ENCODE measurements at places on chromosomes 5 and 9. TPM values are rescaled to one million over a fixed set of nuclear protein-coding genes. Genes with fewer than 3 reads are reported as not detected.

Gene OCLN
- 70.6 TPM for total RNA-seq

Gene CDC20B
- total RNA-seq: not detected

Gene SLC6A3
- 0.53 TPM for total RNA-seq

Gene ZFP62
- total RNA-seq: 35.7 TPM

Gene GLRA1
- total RNA-seq: not detected

Gene PCDHGB2
- 4.1 TPM for total RNA-seq

DNA sequence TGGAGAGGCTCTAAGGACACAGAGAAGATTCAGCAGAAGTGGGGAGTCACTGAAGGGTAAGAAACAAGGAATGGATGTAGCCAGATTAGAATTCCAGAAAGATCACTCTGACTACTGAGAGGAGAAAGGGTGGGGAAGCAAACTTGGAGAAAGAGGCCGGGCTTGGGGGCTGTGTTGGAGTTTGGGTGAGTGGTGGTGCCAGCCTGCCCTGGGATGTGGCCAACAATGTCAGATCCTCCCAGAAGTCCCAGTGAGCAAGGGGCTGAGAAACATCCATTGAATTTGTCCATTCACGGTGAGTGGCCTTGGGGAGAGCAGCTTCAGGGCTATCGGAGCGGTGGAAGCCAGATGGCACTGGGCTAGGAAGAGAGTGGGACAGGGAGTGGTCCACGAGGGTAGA is 60.4 kb downstream of the COL15A1 start:
- H3K4me1 ChIP-seq: peaks cover 16% of the 10 kb centered on the region
- peaks cover 12% of the 10 kb centered on the region for H3K27me3 ChIP-seq
- no peak overlapping the region for H3K27ac ChIP-seq
- DNase-seq: no peak

- H3K27me3 ChIP-seq: no peaks in the 10 kb centered on the region
- DNase-seq: no peak
- H3K36me3 ChIP-seq: no peaks in the 10 kb centered on the region
- no peak overlapping the region for H3K4me3 ChIP-seq
- no peaks in the 10 kb centered on the region for H3K4me1 ChIP-seq
Observed at GRCh38 chr5:158758675-158759074, 341.0 kb downstream of the EBF1 start.

GRCh38 chr5:159341906-159342310 is 11.6 kb upstream of the IL12B start:
- DNase-seq: no peak
- peaks cover 10% of the 10 kb centered on the region for H3K4me1 ChIP-seq
- H3K27me3 ChIP-seq: peaks cover 3% of the 10 kb centered on the region
- H3K36me3 ChIP-seq: no peaks in the 10 kb centered on the region

GRCh38 chr9:137175345-137175961 is 3.6 kb upstream of the TMEM210 start:
- no peaks in the 10 kb centered on the region for H3K36me3 ChIP-seq
- H3K27me3 ChIP-seq: peaks cover 15% of the 10 kb centered on the region
- peak; percentile 64 for DNase-seq

DNA sequence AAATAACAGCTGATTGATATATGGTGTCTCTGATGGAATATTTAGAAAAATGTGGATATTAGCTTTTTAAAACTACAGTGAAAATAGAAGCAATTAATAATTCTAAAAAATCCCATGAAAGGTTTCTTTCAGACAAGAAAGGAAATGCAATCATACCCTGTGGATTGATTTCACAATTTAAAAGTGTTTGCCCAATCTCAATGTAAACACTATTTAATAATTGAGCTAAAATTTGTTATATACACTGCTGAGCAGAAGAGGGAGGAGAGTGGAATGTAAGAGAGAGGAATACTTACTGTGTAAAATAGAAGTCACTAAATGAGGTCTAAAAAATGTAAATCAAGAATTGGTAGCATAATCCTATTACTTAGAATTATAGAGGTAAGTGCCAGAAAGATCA is 76.9 kb downstream of the FEM1C start:
- peaks cover 11% of the 10 kb centered on the region for H3K4me1 ChIP-seq
- H3K27ac ChIP-seq: no peak overlapping the region
- H3K27me3 ChIP-seq: no peaks in the 10 kb centered on the region
- no peaks in the 10 kb centered on the region for H3K36me3 ChIP-seq
- H3K4me3 ChIP-seq: no peak overlapping the region

- H3K4me1 ChIP-seq: peaks cover 11% of the 10 kb centered on the region
- no peak overlapping the region for H3K4me3 ChIP-seq
- H3K36me3 ChIP-seq: no peaks in the 10 kb centered on the region
Observed at GRCh38 chr5:20678814-20679298, 690.9 kb upstream of the CDH18 start.

DNA sequence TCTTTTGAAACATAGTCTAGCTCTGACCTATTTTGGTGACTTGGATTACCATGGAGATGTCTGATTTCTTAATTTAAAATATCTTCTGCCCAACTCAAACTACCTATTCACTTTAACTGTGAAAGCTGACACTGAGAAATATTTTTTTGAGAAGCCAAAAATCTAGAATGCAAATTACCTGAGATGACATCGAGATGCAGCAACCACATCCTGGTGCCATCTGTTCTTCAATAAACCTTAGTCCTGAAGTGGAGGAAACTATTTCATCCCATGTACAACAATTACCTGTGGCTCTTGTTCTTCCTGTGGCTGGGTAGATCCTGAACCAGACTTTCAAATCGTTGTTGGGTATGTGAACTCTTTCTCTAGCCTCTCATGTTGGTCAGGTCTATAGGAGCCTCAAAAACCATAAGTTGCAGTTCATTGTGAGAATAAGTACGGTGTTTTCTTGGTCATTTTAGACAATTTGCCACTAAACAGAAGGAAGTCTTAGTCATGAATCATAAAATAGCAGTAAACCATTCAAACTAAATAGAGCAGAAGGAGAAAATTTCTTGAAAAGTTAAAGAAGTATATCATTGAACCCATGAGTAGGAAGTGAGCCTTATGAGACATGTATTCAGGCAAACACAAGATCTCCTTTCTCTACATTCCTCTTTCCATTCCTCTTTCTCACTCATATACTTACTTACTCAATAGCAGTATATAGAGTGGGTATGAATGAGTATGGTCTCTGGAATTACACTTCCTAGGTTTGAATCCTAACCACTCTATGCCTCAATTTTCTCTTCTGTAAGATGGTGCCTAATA is 176.0 kb downstream of the HMHB1 start:
- no peaks in the 10 kb centered on the region for H3K27me3 ChIP-seq
- no peak for DNase-seq
- no peak overlapping the region for H3K4me3 ChIP-seq
- H3K27ac ChIP-seq: no peak overlapping the region

- H3K4me1 ChIP-seq: peaks cover 7% of the 10 kb centered on the region
- no peak overlapping the region for H3K27ac ChIP-seq
- no peaks in the 10 kb centered on the region for H3K27me3 ChIP-seq
- H3K36me3 ChIP-seq: peaks cover 11% of the 10 kb centered on the region
- DNase-seq: peak; percentile 5
Observed at GRCh38 chr9:114286146-114286679, 36.7 kb upstream of the ORM1 start.

DNA sequence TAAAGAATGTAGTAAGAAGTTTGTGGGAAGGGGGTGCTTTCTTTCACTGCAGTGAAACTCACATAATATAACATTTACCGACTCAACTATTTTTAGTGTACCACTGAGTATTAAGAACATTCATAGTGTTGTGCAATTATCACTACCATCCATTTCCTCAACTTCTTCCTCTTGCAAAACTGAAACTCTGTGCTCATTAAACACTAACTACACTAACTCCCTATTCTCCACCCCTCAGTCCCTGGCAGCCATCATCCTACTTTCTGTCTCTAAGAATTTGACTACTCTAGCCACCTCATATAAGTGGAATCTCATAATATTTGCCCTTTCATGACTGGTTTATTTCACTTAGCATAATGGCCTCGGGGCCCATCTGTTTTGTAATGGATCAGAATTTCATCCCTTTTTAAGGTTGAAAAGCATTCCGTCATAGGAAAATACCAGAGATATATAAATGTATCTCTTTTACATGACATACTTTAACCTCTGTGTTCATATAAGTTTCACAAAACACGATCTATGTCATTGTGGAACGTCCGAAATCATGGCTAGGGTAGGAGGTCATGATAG is 56.3 kb upstream of the DIRAS2 start:
- no peak overlapping the region for H3K27ac ChIP-seq
- DNase-seq: no peak
- 0 out of 2 replicates have a peak, but pooled peaks cover 2% of the 10 kb centered on the region for H3K4me1 ChIP-seq
- H3K4me3 ChIP-seq: no peak overlapping the region
